ENCODE measurements at places on chromosomes 11 and 22.

GRCh38 chr11:43071338-43071737 is 240.5 kb upstream of the API5 start:
- DNase-seq = no peak

DNA sequence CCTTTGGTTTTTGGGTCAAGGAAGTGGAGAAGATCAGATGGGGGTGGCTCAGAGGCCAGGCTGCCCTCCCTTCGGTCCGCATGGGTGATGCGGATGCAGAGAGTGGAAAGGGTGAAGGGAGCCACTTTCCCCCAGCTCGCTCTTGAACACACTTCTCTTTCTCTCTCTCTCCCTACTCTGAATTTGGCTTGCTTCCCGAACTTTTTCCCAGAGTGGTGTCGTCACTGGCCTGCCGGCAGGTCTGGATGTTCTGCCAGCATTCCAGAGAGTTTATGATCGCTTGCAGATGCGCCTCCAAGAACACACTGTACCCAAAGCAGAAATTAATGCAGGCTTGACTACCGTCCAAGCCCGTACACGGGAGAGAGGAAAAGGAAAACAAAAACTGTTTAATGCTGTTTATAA is 103.2 kb downstream of the ZBTB16 start:
- no peak for DNase-seq

- no peak for DNase-seq
These were observed 21.9 kb upstream of the POLD3 start for GRCh38 chr11:74570266-74571061.

- no peak for DNase-seq
These were observed 10.9 kb downstream of the MS4A6A start for GRCh38 chr11:60172011-60172410.

DNA sequence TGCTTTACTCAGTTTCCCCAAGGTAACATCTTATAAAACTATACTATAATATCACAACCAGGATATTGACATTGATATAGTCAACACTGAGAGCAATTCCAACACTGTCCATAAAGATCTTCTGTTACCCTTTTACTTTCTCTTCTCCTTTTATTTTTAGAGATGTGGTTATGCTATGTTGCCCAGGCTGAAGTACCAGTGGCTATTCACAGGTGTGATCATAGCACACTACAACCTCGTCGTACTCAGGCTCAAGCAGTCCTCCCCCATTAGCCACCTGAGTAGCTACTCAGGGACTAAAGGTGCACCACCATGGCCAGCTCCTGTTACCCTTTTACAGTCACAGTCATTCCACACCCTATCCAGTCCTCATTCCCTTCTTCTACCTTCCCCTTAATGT is 119.7 kb downstream of the CWF19L2 start:
- DNase-seq = no peak

DNA sequence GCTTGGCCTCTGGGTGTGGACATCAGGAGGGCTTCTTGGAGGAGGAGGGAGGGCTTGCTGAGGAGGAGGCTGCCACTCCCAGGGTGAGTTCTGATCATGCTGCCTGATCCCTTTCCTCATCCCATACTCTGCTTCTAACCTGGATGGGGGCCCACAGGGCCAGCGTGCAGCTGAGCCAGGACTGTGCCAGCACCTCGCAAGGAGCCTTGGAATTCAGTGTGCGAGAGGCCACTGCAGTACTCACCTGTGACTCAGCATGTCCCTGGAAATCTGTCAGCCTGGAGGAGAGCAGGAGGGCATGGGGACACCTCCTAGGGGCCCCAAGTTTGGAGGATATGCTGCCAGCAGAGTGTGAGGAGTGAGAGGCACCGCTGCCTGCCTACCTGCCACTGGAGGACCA is 4.2 kb upstream of the GAB4 start:
- no peak for DNase-seq

DNA sequence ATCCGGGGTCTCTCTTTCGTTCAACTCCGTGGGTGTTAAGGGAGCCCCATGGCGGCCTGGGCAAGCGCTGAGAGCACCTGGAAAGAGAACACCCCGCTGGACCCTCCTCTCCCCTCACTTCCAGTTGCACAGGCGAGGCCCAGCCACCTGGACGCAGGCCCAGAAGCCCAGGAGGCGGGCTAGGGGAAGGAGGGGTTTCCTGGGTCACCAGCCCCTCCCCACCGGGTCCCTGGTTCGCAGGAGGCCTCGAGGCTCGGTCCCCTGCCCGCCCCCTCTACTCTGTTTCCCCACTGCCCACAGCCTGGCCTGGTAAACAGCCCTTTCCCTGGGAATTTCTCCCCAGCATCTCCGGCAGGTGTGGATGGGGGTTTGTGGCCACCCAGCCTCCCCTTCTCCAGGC is 8.5 kb upstream of the NFAM1 start:
- DNase-seq = no peak

- no peak for DNase-seq
These were observed 125.7 kb downstream of the CADM1 start for GRCh38 chr11:115378557-115378956.

DNA sequence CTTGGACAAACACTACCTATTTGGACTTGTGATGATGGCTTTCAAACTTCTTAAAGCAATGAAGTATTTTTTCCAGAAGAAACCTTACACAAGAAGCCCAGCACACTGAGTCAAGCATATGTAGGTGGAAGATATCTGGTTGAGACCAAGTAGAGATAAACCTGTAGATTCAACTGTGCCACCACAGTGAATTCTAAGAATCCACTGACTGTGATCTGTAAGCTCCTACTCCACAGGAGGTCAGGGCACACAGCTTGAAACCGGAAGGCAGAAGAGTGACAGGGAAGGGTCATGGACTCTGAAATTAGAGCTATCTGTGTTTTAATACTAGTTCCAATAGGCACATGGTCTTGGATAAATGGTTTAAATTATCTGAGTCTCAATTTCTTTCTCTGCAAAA is 404.5 kb downstream of the ETS1 start:
- DNase-seq = no peak

GRCh38 chr11:115926601-115927000 is 422.4 kb upstream of the CADM1 start:
- no peak for DNase-seq

DNA sequence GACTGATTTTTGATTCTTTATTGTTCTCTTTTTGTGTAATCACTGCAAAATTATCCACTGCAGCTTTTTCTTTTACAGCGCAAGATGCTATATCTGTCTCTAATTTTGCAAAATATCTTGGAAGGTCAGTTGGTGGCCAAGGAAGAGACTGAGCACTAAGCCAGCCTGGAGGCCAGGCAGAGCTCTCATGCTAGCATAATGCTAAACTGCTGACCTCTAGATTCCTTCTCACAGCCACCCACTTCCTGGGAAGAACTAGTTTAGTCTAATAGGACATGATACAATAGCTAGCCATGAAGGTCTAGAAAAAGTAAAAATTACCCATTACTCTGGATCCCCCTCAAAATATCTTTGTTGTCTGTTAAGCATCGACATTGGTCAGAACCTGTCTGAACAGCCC is 227.2 kb upstream of the ARHGAP20 start:
- no peak for DNase-seq

DNA sequence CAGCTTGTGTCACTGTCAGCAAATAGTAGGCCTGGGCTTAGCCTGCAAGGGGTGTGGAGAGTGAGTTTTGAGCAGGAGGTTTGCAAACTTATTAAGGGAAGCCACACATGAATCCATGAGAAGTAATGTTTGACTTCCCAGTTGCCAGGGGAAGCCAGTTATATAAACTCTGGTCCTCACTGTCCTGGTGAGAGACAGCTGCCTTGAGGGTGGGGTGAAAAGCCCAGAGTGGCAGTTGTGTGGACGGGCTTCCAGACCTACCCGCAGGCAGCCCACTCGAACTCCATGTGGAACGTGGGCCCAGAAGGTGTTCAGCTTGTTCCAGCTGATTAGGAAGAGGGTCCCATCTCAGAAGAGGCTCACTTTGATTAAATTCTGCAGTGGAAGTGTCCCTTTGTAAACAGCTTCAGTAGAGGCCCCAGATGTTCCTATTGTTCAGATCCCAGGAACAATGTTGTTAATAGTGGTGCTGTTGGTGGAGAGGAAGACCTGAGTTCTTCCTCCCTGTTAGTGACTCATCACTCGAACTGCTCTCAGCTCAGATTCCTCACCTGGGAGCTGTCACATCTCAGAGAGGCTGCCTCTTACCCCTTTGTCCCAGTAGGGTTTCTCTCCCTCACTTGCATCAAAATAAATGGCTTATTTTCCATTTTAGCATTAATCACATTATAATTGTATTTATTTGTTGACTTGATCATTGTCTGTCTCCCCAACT is 63.4 kb downstream of the GRAMD1B start:
- DNase-seq = no peak

- DNase-seq = no peak
These were observed 12.3 kb downstream of the LRRC32 start for GRCh38 chr11:76658231-76658630.

GRCh38 chr11:101759771-101760450 is 154.9 kb upstream of the CEP126 start:
- no peak for DNase-seq

DNA sequence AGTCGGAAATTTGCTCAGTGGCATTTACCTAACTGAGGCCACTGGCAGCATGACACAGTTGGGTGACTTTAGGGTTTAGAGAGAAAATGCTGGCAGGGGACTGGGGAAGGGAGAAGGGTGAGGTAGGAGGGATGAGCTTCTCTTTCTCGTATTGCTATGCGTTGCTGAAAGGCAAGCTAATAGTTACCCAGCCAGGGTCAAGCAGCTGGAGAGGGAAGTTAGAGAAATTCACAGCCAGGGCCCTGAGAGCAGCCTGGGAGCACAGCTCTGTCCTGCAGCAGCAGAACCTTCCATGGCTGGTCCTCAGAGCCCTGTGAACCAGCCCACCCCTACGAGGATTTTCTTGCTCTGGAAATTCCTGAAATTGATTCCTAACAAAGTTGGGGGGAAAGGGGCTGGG is 679.6 kb downstream of the NTM start:
- DNase-seq = no peak

DNA sequence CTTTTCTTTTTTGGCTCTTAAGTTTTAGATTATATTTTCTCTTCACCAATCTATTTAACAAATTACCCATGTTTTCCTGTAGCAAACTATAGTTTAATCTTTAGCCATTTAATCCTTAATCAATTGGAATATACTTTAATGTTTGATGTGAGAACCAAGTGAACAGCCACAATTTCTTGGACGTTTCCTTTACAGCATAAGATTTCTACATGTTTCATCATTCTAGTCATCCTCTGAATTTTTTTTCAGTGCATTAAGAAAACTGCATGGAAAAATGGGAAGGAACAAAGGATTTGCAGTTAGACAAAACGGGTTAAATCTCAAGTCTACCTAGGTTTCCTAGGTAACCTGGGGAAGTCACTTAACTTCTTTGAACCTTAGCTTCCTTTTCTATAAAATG is 507.1 kb upstream of the CCDC90B start:
- DNase-seq = no peak

- DNase-seq = no peak
These were observed 5.2 kb downstream of the DGAT2 start for GRCh38 chr11:75773595-75774353.

DNA sequence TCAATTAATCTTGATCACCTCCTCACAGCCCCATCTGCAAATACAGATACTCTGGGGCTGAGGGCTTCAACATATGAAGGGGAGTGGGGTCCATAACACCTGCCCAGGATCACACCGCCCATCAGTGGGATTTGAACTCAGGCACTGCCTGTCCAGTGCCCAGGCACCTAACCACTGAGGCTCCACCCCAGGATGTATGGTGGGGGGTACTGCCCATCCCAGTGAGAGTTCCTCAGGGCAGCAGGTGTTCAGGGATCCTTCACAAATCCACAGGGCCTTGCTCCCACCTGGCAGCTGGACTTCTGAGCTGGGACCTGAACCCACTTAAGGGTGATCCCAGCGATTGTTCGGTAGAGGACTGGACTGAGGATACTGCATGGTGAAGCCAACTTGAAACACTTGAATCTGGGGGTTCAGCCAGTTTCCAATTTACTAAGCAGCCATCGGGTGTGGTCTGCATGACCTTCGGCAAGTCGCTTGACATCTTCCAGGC is 33.3 kb downstream of the PRDM11 start:
- DNase-seq = no peak

- DNase-seq = no peak
These were observed 26.9 kb downstream of the BLID start for GRCh38 chr11:122089111-122089510.

DNA sequence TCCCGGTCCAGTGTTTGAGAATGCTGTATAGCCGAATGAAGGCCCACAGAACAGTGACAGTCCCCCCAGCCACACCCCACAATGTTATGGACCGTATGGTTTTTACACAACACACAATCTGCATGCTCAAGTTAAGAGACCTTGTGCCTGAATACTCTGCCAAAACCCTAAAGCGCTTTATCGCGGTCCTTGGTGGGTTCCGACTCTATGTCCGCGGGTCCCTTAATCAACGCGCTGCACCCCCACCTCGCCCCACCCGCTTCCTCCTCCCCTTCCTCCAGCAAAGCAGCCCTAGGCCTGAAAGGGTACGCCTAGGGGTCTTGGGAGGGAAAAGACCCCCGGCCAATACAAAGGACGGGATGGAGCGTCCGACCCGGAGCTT is 442 bp downstream of the COPB1 start:
- peak; percentile 17 for DNase-seq

DNA sequence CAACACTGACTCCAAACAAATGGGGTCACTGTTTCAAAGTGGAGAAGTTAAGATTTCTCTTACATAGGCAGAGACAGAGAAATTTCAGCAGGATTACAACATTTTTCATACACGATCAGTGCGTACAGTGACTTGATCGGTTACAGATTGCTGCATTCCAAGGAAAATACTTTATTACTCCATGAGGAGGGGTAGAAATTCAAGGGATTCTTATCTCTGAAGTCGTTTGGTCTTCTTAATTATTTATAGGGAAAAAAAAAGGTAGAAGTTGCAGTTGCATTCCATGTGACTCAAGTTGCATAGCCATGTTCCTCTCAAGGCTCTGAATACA is 10.7 kb upstream of the SMIM38 start:
- no peak for DNase-seq

DNA sequence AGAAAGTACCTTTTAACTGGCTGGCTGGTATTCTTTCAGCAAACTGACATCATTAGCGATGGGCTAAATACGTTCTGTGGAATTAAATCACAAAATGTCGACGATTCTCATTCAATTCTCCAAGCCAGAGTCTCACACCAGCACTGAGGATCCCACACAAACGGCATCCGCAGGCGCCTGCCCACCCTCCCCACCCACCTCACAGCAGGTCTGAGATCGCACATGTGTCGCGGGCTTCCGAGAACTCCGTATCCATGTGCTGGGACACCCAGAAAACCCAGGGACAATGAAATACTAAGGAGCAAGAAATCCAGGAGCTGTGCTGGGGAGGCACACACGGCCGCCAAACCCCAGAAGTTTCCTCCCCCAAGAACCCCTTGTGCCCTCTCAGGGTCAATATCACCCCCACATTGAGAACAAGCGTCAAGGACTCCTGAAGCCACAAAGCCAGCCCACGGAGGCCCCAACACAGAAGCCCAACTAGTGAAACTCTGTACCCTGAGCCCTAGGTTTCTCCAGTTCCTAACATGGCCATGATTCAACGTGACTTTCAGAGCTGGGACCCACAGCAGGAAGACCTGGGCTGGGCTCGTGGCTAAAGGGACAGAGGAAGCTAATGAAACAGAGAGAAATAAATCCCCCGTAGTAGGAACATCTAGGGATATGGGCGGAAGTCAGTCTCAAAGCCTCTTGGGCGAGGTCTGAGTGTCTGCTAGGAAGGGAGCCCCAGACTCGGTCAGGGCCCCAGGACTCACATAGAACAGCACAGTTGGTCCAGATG is 8.0 kb downstream of the TOLLIP start:
- no peak for DNase-seq

All from stimulated activated CD8-positive, alpha-beta memory T cell treated with anti-CD3 and anti-CD28 coated beads, Interleukin-2, amount 100 ng/mL, for 48 hours (primary cell).